H9 (cell line): ENCODE measurements at places on chromosomes 16 and 17. TPM values are rescaled to one million over a fixed set of nuclear protein-coding genes. Genes with fewer than 3 reads are reported as not detected.
A peak's percentile ranks its signal among the peaks of the same experiment; 100 is the strongest.

- DNase-seq: peak; percentile 27
These were observed 2.6 kb downstream of the SLC6A4 start for GRCh38 chr17:30232824-30233427.

The SMTNL2 gene
- total RNA-seq: 0.77 and 1.6 TPM in 2 replicates

- no peak for DNase-seq
These were observed 10.5 kb downstream of the FTO start for GRCh38 chr16:53714205-53715022.

The HS3ST3A1 gene
- total RNA-seq: 3.2 and 3.4 TPM in 2 replicates

- no peak for DNase-seq
These were observed 60.5 kb downstream of the ZZEF1 start for GRCh38 chr17:4082136-4082924.

The TBC1D3E gene
- not detected in 2 replicates for total RNA-seq

The SBK1 gene
- total RNA-seq: 65.5 and 69.7 TPM in 2 replicates

DNA sequence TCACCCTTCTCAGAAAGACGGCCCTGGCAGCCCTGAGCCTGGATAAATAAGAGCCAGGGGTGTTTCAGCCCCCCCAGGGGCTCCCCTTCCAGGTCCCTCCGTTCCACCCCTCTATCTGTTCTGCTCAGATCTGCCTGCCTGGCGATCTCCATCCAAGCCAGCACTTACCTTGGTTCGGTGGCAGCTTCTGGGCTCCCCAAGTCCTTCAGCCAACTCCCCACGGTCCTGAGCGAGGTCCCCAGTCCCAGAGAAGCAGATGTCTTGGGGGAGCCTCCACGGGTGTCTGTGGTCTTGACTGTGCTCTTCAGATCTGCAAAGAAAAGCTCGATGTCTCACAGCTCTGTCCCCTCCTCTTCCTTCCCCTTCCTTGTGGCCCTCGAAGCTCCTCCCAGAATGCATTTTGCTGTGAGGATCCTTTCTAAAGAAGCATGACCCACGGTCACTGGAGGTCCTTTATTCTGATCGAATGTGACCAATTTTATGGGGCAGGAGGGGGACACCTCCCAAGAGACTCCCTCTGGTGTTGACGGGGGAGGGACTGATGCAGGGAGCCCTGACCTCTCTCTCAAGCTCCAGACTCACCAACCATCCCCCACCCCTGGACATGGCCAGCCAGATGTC is at the start of gene PIK3R6:
TSS of gene PIK3R6 (minus strand) at position 314 of the 621 bp plus-strand sequence. CDS start 17,880 bp downstream, outside the sequence.
- peak; percentile 21 for DNase-seq

GRCh38 chr16:17305694-17306093 is 165.1 kb downstream of the XYLT1 start:
- no peak for DNase-seq
